ENCODE measurements at places on chromosomes 6 and 20. TPM values are rescaled to one million over a fixed set of nuclear protein-coding genes. Genes with fewer than 3 reads are reported as not detected.

The EYA4 gene
- total RNA-seq = not detected

The HIVEP1 gene
- total RNA-seq = 20.7 TPM

The DPPA5 gene
- not detected for total RNA-seq

The TRIM31 gene
- not detected for total RNA-seq

The RAD21L1 gene
- not detected for total RNA-seq

The PAX1 gene
- total RNA-seq = not detected

The BMP7 gene
- not detected for total RNA-seq

The REM1 gene
- total RNA-seq = not detected

All from T-helper 2 cell treated with Interferon-gamma antibody and Interleukin-4, amounts not matched to agents 100 ng/mL and 5 ng/mL, for 36 hours (primary cell).